Tibial nerve (tissue), 4 donors: ENCODE measurements at places on chromosomes 5 and 9. TPM values are rescaled to one million over a fixed set of nuclear protein-coding genes. Genes with fewer than 3 reads are reported as not detected.

The CNTFR gene
- total RNA-seq = 30.9 TPM

The FNIP1 gene
- total RNA-seq = 36.0 TPM

The LRRC70 gene
- total RNA-seq = 6.7 TPM

The ARID3C gene
- 2.1 TPM for total RNA-seq

The MYOZ3 gene
- 4.8 TPM for total RNA-seq

The KIAA0825 gene
- total RNA-seq = 5.1 TPM

The SLC36A3 gene
- not detected for total RNA-seq

The PRDM9 gene
- total RNA-seq = not detected

The SLC6A18 gene
- not detected for total RNA-seq

The ZBTB34 gene
- total RNA-seq = 10.8 TPM

The TAF11L10 gene
- total RNA-seq = not detected

The IFNA8 gene
- not detected for total RNA-seq

The TAS2R1 gene
- not detected for total RNA-seq

The ADAMTS16 gene
- 2.8 TPM for total RNA-seq

The SPOCK1 gene
- total RNA-seq = 39.8 TPM

The PCDHB16 gene
- total RNA-seq = 17.7 TPM

The SEMA4D gene
- total RNA-seq = 25.3 TPM

The FOXD4L4 gene
- total RNA-seq = 0.63 TPM

The ZBED3 gene
- 5.7 TPM for total RNA-seq

The CCNJL gene
- not detected for total RNA-seq

The ZDHHC11 gene
- total RNA-seq = 3.0 TPM

The FEM1C gene
- total RNA-seq = 20.7 TPM

The TRPM6 gene
- 0.30 TPM for total RNA-seq

The KCNV2 gene
- not detected for total RNA-seq

The WDR38 gene
- 0.39 TPM for total RNA-seq

The TMOD1 gene
- 33.5 TPM for total RNA-seq

The GMCL2 gene
- total RNA-seq = not detected

The MLLT3 gene
- 14.0 TPM for total RNA-seq

The MCCC2 gene
- 31.5 TPM for total RNA-seq

The SGCD gene
- total RNA-seq = 13.2 TPM

The MZB1 gene
- total RNA-seq = not detected

The FOXD4L5 gene
- 0.90 TPM for total RNA-seq

The GPX8 gene
- 26.7 TPM for total RNA-seq

The PAEP gene
- total RNA-seq = not detected

The PCDHA13 gene
- 3.0 TPM for total RNA-seq

The IFNA21 gene
- not detected for total RNA-seq

The S1PR3 gene
- 14.2 TPM for total RNA-seq

The SOWAHA gene
- 2.9 TPM for total RNA-seq

The ERCC6L2 gene
- 106 TPM for total RNA-seq

The GPR151 gene
- total RNA-seq = not detected

The SUSD3 gene
- 4.2 TPM for total RNA-seq

The KCNIP1 gene
- 4.8 TPM for total RNA-seq

The OR13C4 gene
- not detected for total RNA-seq

The BTNL8 gene
- total RNA-seq = not detected

The EQTN gene
- total RNA-seq = not detected

The SKP2 gene
- total RNA-seq = 20.1 TPM

The FAM151B gene
- 0.90 TPM for total RNA-seq

The HAND1 gene
- not detected for total RNA-seq

The KIF24 gene
- total RNA-seq = 1.5 TPM

The TRIM7 gene
- total RNA-seq = 11.0 TPM

The IGIP gene
- total RNA-seq = 28.6 TPM

The PRSS3 gene
- total RNA-seq = not detected

The SPATA31D4 gene
- total RNA-seq = not detected
